Common myeloid progenitor, CD34-positive (primary cell): ENCODE measurements at places on chromosomes 4 and X.

- no peak for DNase-seq
Observed at GRCh38 chr4:24321131-24321530, 263.2 kb downstream of the DHX15 start.

GRCh38 chrX:16778545-16778944 is 7.7 kb upstream of the TXLNG start:
- DNase-seq, result no peak

DNA sequence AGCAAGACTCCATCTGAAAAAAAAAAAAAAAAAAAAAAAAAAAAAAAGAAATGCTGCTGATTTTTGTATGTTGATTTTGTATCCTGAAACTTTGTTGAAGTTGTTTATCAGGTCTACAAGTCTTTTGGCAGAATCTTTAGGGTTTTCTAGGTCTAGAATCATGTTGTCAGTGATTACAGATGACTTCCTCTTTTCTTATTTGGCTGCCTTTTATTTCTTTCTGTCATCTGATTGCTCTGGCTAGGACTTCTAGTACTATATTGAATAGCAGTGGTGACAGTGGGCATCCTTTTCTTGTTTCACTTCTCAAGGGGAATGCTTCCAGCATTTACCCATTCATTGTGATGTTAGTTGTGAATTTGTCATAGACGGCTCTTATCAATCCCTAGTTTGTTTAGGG is 334.4 kb downstream of the SPRY1 start:
- DNase-seq, result no peak

GRCh38 chrX:27619975-27620374 is 29.8 kb downstream of the DCAF8L2 start:
- no peak for DNase-seq

GRCh38 chrX:618761-619450 is 11.7 kb upstream of the SHOX start:
- DNase-seq, result no peak

DNA sequence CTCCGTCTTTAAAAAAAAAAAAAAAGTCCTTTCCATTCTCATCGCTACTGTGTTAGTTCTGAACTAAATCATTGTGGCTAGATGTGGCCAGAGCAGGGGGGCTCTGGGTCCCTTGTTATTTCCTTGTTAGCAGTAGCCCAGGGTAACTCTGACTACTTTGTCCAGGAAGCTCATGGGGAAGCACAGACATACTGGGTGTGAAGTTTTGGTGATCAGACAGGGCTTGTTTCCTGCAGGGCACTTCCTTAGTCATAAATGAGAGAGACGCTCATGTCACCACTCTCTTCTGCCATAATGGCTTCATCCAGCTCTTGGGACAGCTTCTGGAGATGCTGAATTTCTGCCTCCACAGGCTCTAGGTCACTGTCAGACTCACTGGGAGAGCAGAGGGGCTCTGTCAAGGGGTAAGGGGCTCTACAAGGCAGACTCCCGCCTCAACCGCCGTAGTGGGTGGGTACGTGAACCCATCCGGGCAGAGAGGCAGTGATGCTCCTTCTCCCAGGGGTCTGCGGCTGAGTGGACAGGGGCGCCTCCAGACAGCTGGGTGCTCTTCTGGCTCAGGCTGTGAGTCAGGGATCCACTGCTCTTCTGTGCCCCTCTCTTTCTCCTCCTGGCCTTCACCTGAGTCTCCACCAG is 12.9 kb downstream of the STIM2 start:
- DNase-seq, result peak; percentile 98

- no peak for DNase-seq
Observed at GRCh38 chrX:119654112-119654531, 38.8 kb downstream of the SEPTIN6 start.

- no peak for DNase-seq
Observed at GRCh38 chrX:151825007-151825406, 87.7 kb upstream of the MAGEA4 start.

- DNase-seq, result no peak
Observed at GRCh38 chr4:24096603-24097002, 206.8 kb upstream of the PPARGC1A start.

- no peak for DNase-seq
Observed at GRCh38 chr4:113153529-113154101, 104.2 kb downstream of the ANK2 start.

DNA sequence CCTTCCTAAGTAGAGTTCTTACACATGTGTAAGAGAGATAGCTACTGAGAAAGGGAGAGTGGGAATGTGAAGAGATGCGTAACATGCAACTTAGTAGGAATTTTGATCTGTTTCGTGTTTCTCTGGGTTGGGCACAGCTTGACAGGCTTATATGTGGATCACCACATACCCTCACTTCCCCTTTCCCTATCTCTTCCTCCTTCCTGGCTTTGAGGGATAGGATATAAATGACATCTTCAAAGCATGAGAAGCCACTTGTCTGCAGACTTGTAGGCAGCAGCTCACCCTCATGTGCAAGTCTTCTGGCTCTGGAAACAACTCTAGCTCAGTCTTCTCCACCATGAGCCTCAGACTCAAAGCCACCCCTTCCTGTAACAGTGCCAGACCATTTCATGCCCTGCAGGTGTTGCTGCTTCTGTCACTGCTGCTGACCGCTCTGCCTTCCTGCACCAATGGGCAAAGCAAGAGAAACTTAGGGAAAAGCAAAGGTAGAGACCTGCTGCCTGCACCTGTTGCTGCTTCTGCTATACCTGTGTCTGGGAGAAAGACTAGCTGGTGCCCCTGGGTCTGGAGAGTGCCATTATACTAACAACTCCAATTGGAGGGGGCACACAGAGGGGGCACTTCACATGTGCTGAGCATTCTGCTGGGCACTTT is 5.4 kb upstream of the PF4V1 start:
- no peak for DNase-seq

DNA sequence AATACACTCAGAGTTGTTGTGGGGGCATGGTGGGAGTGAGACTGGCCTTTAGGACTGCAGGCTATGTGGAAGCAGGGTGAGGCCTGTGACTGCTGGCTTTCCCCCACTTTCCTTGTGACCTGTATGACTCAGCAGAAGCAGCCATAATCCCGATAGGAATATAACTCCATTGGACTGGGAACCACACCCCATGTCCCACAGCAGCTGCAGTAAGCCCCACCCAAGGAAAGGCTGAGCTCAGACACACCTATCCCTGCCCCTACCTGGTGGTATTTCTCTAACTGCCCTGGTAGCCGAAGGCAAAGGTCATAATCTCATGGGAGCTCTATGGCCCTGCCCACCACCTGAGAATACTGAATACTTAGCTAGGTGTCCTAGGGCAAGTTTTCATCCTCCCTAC is 169.3 kb downstream of the GC start:
- DNase-seq, result no peak

DNA sequence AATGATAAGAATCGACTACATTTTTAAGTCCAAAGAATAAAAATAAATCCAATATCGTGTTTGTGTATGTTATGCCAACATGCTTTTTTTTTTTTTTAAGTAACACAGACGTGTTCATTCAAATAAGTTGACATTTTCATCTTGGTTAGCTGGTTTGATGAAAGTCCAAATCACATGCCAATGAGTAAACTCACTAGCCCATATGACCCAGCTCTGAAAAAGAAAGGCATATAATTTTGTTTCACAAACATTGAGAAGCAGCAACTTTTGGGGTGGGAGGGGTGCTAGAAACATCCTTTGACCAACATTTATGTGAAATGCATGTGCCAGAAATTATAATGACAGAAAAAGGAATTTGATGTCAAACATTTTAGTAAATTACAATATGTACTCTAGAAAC is 61.6 kb upstream of the SPP1 start:
- DNase-seq, result no peak

DNA sequence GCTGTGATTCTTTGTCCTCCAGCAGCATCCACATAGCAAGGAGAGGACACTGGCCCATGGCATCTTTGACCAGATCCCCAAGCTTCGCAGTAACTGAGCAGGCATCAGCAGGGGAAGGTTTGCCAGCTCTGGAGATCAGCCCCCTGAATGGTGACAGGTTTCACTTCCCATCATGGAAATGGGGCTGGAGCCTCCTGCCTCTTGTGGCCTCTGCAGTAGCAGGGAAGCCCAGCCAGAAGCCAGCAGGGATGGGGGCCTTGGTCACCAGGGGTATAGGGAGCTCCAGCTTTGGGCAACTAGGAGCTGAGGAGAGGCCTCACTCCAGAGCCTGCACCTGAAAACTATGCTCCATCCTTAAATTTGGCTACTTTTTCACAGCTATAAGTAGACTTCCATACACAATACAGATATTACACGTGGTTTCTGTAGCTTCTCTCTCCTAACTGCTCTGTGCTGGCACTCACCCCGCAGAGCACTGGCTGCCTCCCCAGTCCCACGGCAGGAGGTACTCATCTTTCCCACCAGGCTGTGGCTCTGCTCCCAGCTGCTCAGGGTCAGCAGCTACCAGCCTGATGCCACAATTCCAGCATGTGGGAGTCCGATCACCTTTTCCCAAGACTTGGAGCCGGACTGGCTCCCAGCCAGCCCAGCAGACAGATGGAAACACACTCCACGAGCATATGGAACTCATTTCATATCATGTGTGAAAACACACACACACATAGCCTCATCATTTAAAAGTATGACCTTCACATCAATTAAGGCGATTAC is 2.8 kb downstream of the TMEM271 start:
- DNase-seq, result no peak
